Endothelial cell (in vitro differentiated cells): ENCODE measurements at places on chromosomes 13 and 19. TPM values are rescaled to one million over a fixed set of nuclear protein-coding genes. Genes with fewer than 3 reads are reported as not detected.

Gene PALM3
- total RNA-seq, result 0.90 TPM

Gene PLIN3
- 73.1 TPM for total RNA-seq

Gene ZNF491
- total RNA-seq, result not detected

Gene ZNF426
- total RNA-seq, result 31.1 TPM

Gene KCNJ14
- total RNA-seq, result 0.95 TPM

Gene TINCR
- total RNA-seq, result 0.33 TPM

Gene GAPDHS
- total RNA-seq, result not detected

Gene DCT
- total RNA-seq, result not detected

GRCh38 chr13:45109102-45109720, 11.1 kb upstream of the GTF2F2 start:
- H3K36me3 ChIP-seq, result no peaks in the 10 kb centered on the region
- peaks cover 3% of the 10 kb centered on the region for H3K27me3 ChIP-seq
- no peak overlapping the region for H3K27ac ChIP-seq
- H3K4me3 ChIP-seq, result no peak overlapping the region

DNA sequence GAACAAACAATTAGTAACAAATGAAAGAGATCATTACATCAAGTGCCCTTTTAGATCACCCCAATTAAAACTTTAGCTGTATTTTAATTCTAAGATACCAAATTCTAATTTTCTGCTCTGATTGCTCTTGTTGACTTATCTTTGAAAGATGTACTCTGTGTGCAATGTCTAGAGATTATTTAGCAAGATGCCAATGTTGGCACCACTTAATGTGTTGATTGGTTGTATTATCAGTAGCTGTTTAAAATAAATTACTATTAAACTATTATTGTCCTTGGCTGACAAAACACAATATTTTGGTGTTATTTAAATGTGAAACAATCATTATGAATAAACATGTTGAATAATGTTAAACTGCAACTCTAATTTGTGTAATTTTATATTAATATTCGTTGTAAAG, 386.0 kb downstream of the DACH1 start:
- H3K4me3 ChIP-seq, result no peak overlapping the region
- H3K27me3 ChIP-seq, result no peaks in the 10 kb centered on the region
- no peak for DNase-seq
- H3K27ac ChIP-seq, result peak overlapping the region; percentile 16
- no peaks in the 10 kb centered on the region for H3K4me1 ChIP-seq

GRCh38 chr13:29195456-29195855, 375.3 kb downstream of the MTUS2 start:
- no peak overlapping the region for H3K4me3 ChIP-seq
- no peaks in the 10 kb centered on the region for H3K4me1 ChIP-seq
- H3K36me3 ChIP-seq, result no peaks in the 10 kb centered on the region
- no peak for DNase-seq

DNA sequence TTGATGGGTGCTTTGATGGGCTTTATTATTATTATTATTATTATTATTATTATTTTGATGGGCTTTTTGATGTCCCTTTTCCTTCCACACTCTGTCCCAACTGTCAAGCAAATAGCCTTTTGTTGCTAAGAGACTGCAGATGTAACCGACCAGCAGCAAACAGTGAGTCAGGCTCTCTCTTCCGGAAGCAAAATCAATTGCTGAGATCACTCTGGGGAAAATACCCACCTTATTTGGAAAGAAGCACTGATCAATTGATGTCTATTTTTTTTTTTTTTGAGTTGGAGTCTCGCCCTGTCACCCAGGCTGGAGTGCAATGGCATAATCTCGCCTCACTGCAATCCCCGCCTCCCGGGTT, 2.9 kb downstream of the LDLR start:
- peaks cover 47% of the 10 kb centered on the region for H3K4me1 ChIP-seq
- H3K27me3 ChIP-seq, result peaks cover 17% of the 10 kb centered on the region
- peak overlapping the region; percentile 95 for H3K4me3 ChIP-seq
- peaks cover 42% of the 10 kb centered on the region for H3K36me3 ChIP-seq

DNA sequence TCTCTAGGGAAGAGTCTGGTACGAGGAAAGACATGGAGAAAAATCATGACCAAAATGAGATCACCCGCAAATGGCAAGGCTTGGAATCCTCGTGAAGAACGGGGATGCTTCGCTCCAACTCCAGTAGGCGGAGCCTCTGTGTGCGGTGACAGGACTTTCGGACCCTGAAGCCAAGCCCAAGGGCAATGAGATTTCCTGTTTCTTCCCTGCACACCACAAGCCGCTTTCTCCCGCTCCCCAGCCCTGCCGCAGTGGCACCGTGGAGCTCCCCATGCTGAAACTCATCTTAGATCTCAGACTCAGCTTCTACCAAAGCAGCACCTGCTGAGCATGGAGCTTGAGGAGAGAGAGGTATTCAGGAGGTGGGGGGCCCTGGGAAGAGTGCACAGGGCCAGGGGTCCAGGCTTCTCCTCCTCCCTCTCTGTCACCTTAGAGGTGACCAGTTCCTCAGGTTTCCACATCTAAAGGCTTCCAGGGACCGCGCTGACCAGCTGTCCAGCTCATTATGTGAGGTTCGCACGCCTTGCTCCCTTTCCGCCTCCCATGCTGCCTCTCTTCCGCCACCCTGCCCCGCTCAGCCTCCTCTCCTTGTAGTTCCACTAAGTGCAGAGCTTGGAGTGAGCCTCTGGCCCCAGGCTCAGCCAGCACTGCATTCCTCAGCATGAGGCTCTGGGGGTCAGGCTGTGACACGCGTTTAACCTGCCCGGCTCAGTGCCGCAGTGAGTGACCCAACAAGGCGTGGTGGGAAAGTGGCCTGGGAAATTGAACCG, 153.8 kb upstream of the SOX1 start:
- no peak overlapping the region for H3K27ac ChIP-seq
- H3K36me3 ChIP-seq, result peaks cover 3% of the 10 kb centered on the region
- DNase-seq, result no peak
- no peak overlapping the region for H3K4me3 ChIP-seq
- peaks cover 18% of the 10 kb centered on the region for H3K27me3 ChIP-seq

GRCh38 chr13:52371736-52372247, 34.2 kb downstream of the THSD1 start:
- H3K27me3 ChIP-seq, result peaks cover 4% of the 10 kb centered on the region
- H3K36me3 ChIP-seq, result peaks cover 12% of the 10 kb centered on the region
- DNase-seq, result no peak
- H3K4me3 ChIP-seq, result no peak overlapping the region
- no peak overlapping the region for H3K27ac ChIP-seq

DNA sequence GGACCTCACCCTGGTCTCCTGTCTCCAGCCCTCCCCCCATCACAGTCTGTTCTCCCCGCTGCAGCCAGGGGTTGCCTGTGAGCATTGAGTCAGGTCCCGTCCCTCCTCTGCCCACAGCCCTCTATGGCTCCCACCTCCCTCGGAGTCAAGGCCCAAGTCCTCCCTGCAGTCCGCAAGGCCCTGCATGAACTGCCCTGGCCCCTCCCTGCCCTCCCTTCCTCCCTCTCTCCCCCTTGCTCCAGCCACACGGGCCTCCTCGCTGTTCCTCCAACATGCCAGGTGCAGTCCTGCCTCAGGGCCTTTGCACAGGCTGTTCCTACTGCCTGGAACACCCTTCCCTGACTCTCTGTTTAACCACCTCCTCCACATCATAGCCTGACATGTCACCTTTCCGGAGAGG, 2.8 kb downstream of the TINCR start:
- peaks cover 11% of the 10 kb centered on the region for H3K27me3 ChIP-seq
- no peaks in the 10 kb centered on the region for H3K36me3 ChIP-seq
- H3K4me1 ChIP-seq, result no peaks in the 10 kb centered on the region
- no peak for DNase-seq
- H3K27ac ChIP-seq, result peak overlapping the region; percentile 61

- no peaks in the 10 kb centered on the region for H3K27me3 ChIP-seq
- H3K4me1 ChIP-seq, result peaks cover 31% of the 10 kb centered on the region
- peak overlapping the region; percentile 76 for H3K27ac ChIP-seq
Observed at GRCh38 chr13:41788552-41788951, 172.4 kb downstream of the VWA8 start.

DNA sequence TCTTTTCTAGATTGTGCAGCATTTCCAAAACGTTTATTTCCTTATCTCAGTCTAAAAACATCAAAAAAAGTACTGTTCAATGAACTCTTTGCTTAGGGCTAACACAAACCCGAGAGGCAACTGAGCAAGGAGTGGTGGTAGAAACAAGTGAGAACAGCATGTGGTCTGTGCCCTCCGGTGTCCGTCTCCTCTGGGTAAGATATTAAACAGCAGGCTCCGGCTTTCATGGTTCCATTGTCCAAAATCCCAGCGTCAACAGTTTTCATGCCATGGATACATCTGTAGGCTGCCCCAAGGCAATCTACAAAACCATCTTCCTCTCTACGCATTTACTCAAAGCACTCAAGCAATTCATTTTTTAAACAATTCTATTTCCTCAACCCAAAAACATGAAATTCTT, 22.8 kb downstream of the DCLK1 start:
- H3K27ac ChIP-seq, result no peak overlapping the region
- no peaks in the 10 kb centered on the region for H3K36me3 ChIP-seq
- H3K27me3 ChIP-seq, result no peaks in the 10 kb centered on the region
- H3K4me1 ChIP-seq, result no peaks in the 10 kb centered on the region

- no peaks in the 10 kb centered on the region for H3K36me3 ChIP-seq
- no peak overlapping the region for H3K4me3 ChIP-seq
- no peaks in the 10 kb centered on the region for H3K27me3 ChIP-seq
- H3K27ac ChIP-seq, result no peak overlapping the region
- DNase-seq, result no peak
Observed at GRCh38 chr13:76596216-76596615, 290.0 kb downstream of the KCTD12 start.

DNA sequence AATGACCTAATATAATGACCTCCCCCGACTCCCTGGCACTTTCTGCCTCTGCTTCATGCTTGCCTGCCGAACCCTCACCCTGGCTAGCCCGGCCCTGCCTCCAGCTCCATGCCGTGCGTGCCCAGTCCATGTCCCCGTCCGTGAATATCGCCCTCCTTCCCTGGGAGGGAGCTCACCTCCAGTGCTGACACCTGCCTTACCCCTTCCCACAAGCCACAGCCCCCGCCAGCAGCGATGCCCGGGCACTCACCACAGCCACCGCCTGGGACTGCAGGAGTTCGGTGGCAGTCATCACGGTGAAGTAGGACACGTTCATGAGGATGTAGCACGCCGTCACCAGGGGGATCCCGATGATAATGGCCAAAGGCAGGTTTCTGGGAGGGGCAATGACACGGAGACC, 10.0 kb downstream of the SLC7A9 start:
- no peak for DNase-seq
- H3K4me1 ChIP-seq, result no peaks in the 10 kb centered on the region
- no peaks in the 10 kb centered on the region for H3K36me3 ChIP-seq
- H3K27me3 ChIP-seq, result peaks cover 2% of the 10 kb centered on the region
- H3K27ac ChIP-seq, result no peak overlapping the region

- no peaks in the 10 kb centered on the region for H3K27me3 ChIP-seq
- H3K27ac ChIP-seq, result no peak overlapping the region
- no peak overlapping the region for H3K4me3 ChIP-seq
- H3K36me3 ChIP-seq, result no peaks in the 10 kb centered on the region
Observed at GRCh38 chr13:108322206-108322824, 52.8 kb downstream of the TNFSF13B start.

DNA sequence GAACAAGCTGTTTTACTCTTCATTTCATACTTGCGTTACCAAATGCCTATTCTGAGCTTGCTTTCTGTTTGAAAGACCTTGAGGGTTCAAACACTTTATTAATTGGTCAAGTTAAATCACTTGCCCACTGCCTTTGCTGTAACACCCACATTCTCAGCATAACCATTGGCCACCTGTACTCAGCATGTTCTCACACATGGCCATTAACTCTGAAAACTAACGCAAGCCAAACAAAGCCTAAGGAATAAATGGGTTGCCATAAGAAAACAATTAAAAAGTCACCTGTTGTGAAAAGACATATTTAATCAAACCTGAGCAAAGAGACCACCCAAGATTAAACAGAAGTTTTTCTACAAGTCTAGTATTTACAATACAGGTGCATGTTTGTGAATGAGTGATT, 517.2 kb upstream of the SPRY2 start:
- H3K27ac ChIP-seq, result no peak overlapping the region
- H3K27me3 ChIP-seq, result no peaks in the 10 kb centered on the region
- no peak overlapping the region for H3K4me3 ChIP-seq
- H3K36me3 ChIP-seq, result no peaks in the 10 kb centered on the region
- DNase-seq, result no peak

- peak; percentile 66 for DNase-seq
- no peak overlapping the region for H3K4me3 ChIP-seq
- H3K4me1 ChIP-seq, result no peaks in the 10 kb centered on the region
Observed at GRCh38 chr19:17205237-17206140, 9.7 kb upstream of the USE1 start.

DNA sequence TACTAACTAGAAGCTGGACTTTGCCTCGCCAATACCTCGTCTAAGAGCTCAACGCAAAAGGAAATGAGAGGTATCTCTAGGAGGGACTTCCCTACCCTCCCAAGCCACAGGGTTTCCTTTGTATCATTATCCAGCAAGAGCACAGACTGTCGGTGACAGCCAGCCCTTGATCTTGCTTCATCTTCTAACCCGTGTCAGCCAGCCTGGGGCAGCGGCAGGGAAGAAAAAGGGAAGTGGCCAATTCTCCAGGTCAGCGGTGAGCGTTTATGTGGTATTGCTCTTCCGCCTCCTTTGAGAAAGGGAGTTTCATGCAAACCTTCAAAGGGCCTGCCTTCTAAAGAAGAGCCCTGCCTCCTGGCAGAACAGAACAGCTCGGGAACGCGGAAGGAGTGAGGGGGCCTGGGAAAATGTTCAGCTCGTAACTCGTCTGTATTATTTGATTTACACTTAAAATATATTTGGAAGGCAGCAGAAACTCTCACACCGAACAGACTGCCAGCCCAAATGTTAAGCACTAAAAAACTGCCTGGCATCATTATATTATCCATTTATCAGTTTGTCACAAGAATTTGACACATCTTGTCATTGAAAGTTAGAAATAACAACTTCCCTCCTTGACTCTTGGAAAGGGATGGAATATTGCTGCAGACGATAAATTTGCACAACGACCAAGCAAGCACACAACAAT, 41.8 kb downstream of the EFNB2 start:
- H3K4me3 ChIP-seq, result peak overlapping the region; percentile 76
- peak overlapping the region; percentile 78 for H3K27ac ChIP-seq
- H3K27me3 ChIP-seq, result peaks cover 17% of the 10 kb centered on the region
- no peak for DNase-seq

- no peak overlapping the region for H3K27ac ChIP-seq
- no peaks in the 10 kb centered on the region for H3K36me3 ChIP-seq
- H3K4me1 ChIP-seq, result no peaks in the 10 kb centered on the region
- no peak for DNase-seq
- no peak overlapping the region for H3K4me3 ChIP-seq
Observed at GRCh38 chr13:68850160-68850559, 1257.5 kb upstream of the ATXN8OS start.

DNA sequence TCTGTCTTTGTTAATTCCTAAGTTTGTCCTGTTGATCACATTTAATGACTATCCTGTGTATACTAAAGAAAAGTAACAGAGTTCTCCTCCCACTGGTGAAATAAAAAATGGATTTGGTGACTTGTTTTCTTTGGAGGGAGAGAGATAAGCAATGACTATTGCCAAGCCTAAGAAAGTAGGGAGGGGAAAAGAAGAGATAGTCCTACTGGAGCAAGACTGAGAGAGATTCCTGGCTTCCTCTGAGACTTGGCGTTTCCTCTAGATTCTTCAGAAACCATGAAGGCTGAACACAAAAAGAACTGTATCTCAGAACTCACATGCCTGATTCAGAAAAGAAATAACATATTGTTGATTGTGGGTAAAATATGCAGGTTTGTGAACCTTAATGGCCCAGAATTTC, 406.5 kb downstream of the FOXO1 start:
- H3K4me3 ChIP-seq, result no peak overlapping the region
- H3K4me1 ChIP-seq, result peaks cover 14% of the 10 kb centered on the region
- H3K27ac ChIP-seq, result no peak overlapping the region
- H3K27me3 ChIP-seq, result no peaks in the 10 kb centered on the region
- DNase-seq, result no peak

- no peak for DNase-seq
- H3K4me1 ChIP-seq, result no peaks in the 10 kb centered on the region
- H3K36me3 ChIP-seq, result no peaks in the 10 kb centered on the region
- H3K27me3 ChIP-seq, result peaks cover 1% of the 10 kb centered on the region
- H3K27ac ChIP-seq, result no peak overlapping the region
Observed at GRCh38 chr13:48818495-48819356, 157.0 kb upstream of the FNDC3A start.
